ENCODE measurements at places on chromosomes 5 and 9.

GRCh38 chr5:137040641-137041340 lies 458.3 kb downstream of the SPOCK1 start:
- no peak for DNase-seq

DNA sequence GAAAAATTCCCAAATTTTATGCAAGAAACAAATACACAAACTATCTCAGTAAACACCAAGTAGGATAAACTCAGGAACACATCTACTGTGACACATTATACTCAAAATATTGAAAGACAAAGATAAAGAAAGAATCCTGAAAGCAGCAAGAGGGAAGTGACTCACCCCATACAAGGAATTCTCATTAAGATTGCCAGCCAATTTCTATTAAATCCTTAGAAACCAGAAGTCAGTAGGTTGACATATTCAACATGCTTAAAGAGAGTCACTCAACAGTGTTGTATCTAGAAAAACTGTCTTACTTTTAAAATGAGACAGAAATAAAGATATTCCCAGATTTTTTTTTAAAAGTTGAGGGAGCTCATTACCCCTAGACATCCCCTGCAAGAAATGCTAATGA lies 15.5 kb downstream of the SPATA31E1 start:
- no peak for DNase-seq

DNA sequence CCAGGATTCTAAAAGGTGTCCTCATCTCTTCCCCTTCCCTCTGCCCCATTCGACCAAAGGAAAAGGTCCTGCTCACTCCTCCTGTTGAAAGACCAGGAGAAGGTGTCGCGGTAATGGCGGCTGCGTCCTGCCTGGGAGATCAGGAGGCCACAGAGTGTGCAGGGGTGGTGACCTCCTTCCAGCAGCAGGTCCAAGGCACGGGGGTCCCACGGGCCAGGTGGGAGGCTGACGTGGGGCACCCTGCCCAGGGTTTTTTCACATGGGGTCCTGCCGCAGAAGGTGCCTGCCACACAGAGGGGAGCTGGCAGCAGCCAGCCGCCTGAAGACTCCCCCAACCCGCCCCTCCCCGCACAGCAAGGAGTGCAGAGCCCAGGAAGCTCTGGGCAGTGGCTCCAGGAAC lies 22.2 kb upstream of the ADAMTS2 start:
- no peak for DNase-seq

- DNase-seq, result no peak
Observed at GRCh38 chr5:68822796-68823195, 271.0 kb upstream of the SLC30A5 start.

GRCh38 chr5:108989761-108990392 lies 242.2 kb downstream of the FER start:
- no peak for DNase-seq

- DNase-seq, result no peak
Observed at GRCh38 chr5:58929726-58930125, 346.9 kb downstream of the RAB3C start.

GRCh38 chr9:21750021-21750735 lies 52.3 kb upstream of the MTAP start:
- no peak for DNase-seq

DNA sequence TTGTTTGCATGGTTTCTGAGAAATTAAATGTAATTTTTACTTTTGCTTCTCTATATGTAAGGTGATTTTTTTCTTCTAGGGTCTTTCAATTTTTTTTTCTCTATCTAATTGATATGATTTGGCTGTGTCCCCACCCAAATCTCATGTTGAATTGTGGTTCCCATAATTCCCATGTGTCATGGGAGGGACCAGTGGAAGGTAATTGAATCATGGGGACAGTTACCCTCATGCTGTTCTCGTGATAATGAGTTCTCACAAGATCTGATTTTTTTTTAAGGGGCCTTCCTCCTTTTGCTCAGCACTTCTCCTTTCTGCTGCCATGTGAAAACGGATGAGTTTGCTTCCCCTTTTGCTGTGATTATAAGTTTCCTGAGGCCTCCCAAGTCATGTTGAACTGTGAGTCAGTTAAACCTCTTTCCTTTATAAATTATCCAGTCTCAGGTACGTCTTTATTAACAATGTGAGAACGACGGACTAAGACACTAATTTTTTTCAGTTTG lies 150.8 kb downstream of the MTRR start:
- no peak for DNase-seq

DNA sequence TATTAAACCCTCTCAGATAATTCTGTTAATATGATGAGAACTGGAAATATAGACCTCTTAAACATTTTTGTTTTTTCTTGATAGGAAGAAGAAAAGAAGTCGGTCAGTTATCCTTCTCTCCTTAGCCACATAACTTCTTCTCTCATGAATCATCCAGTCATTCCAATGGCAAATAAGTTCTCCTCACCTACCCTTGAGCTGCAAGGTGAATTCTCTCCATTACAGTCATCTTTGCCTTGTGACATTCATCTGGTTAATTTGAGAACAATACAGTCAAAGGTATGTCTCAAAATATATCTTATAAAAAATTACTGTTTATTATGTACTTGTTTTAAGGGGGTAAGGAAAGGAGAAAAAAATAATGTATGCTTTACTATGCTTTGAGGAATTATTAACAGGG lies 165.3 kb downstream of the MAN2A1 start:
- no peak for DNase-seq

DNA sequence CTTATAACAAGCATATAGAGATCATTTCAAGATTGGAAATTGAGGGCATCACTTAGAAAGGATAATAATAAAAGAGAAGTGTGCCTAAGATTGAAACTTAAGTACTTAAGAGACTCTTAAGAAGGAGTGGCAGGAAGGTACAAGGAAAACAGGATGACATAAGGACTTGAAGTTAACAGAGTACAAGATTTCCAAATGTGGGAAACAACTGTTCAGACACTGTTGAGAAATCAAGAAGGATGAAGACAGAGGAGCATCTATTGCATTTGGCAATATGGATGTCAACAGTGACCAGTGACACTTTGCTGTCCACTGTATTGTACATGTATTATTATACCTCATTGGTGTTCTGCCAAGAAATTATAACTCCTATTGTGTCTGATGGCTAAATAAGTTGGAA lies 157.8 kb upstream of the PTGER4 start:
- no peak for DNase-seq

DNA sequence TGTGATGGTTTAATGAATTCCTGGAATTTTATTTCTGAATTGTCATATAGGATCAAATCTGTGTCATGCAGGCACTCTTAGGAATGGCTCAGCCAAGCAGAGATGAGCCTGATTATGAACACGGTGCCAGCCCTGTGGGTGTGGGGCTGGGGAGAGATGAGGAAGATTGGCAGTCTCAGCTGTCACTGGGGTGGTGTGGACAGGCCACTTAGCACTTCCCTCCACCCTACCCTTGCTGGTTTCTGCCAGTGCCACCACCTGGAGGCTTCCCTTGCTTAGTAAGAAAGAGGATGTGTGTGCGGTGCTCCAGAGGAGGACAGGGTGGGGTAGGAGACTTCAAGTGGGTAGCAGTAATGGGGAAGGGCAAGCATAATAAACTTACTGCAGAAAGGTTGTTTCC lies 226.6 kb downstream of the CD180 start:
- DNase-seq, result no peak
